ENCODE measurements at places on chromosomes 2 and 18. TPM values are rescaled to one million over a fixed set of nuclear protein-coding genes. Genes with fewer than 3 reads are reported as not detected.

DNA sequence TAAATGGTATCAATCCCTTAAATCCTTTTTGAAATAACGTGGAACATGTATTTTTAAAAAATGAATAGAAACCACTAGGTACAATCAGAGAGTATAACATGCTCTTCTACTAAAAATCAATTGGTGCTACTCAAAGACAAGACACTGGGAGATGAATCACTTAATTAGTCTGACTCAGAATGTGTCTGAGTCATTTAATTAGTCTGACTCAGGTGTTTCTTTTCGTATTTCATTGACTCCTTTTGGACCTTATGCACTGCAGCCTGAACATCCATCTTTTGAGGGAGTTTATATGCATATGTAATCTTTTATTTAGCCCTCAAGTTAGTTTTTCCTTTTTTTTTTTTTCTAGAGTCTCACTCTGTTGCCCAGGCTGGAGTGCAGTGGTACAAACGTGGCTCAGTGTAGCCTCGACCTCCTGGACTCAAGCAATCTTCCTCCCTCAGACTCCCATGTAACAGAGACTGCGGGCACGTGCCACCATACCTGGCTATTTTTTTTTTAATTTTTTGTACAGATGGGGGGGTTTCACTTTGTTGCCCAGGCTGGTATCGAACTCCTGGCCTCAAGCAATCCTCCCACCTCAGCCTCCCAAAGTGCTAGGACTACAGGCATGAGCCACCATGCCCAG is 26.5 kb downstream of the PPP4R3B start:
- DNase-seq, result no peak

DNA sequence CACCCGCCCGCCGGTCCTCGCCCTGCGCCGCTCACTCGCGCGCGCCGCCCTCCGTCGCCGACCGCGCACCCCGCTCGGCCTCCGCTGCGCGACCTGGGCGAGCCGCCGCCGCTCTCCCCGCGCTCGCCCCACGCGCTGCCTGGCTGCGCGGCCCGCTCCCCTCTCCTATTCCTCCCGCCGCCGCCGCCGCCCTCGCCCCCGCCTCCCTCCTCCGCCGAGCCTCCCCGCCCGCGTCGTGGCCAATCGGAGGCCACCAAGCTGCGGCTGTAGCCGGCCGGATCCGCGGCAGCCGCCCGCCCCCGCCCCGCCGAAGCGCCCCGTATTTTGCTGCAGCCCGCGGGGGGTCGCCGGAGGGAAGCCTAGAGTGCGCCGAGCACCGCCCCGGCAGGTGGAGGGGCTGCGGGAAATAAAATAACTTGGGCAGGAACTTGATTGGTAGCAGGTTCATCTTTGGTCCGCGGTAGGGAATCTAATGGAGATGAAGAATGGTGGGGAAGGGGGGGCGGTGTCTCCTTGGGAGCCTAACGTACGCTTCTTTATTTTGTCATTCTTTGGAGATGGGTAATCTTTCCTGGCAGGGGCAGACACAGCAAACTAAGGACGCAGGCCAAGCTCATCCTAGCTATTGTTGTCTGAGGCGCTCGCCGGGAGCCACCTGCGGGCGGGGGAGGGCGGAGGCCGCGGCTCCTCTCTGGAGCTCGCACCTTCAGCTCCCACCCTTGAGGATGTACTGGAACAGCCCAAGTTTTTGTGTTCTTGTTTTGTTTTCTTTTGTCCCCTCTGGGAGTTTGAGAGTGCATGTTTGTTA is 1.1 kb upstream of the CDH2 start:
- DNase-seq, result peak; percentile 83

- DNase-seq, result no peak
These were observed 113.2 kb upstream of the SATB2 start for GRCh38 chr2:199570934-199571333.

DNA sequence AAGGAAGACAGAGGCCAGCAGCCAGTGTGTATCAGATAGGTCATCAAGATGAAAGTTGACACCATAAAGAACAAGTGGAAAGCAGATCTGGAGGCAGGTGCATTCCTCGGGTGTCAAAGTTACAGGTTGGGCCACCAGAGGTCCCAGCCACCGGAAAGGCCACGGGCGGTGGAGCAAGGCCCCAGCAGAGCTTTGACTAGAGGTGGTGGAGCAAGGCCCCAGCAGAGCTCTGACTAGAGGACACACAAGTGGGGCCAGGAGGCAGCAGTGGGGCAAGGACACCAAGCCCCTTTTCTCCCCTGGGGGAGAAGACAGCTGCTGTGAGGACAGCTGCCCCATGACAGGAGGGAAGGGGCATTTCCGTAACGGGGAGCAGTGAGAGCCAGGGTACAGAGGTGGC is 115.1 kb downstream of the GYPC start:
- no peak for DNase-seq

GRCh38 chr2:4358837-4359236 is 655.5 kb downstream of the DCDC2C start:
- DNase-seq, result no peak

GRCh38 chr18:14921547-14921946 is 173.6 kb downstream of the ANKRD30B start:
- no peak for DNase-seq

DNA sequence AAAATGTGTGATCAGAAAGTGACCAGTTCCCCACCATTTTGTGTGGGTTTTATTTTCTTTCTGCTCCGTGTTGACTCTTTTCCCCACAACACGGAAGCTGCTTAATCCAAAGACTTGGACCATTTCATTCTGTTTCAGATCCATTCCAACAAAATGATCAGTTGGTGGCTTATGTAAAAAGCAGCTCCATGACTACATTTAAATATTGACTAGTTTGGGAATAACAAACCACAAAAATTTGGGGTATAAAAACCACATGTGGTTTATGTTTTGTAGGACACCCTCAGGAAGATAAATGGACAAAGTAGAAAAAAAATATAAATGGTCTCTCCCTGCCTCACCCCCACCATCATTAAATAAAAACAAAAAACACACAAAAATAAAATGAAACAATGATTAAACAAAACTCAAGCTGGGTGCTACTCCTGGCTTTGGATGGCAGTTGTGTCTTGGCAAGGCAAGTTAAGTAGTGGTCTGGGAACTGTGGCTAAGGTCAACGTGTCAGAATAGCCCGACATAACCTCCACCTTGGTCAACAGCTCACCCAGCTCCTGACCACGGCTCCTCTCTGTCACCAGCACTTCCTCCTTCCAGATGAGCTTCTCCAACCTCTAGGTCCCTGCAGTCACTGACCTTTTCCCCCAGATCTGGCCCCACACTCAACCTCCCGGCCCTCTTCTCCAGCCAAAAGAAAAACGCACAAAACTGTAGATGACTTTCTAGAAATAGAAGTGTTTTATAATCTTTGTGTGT is 12.8 kb upstream of the WIPF1 start:
- DNase-seq, result no peak

- no peak for DNase-seq
These were observed 41.5 kb downstream of the SRSF7 start for GRCh38 chr2:38709567-38710194.

GRCh38 chr2:193272011-193272410 is 1077.3 kb upstream of the TMEFF2 start:
- no peak for DNase-seq

C2orf81 gene
- 2.4 TPM for total RNA-seq

DNA sequence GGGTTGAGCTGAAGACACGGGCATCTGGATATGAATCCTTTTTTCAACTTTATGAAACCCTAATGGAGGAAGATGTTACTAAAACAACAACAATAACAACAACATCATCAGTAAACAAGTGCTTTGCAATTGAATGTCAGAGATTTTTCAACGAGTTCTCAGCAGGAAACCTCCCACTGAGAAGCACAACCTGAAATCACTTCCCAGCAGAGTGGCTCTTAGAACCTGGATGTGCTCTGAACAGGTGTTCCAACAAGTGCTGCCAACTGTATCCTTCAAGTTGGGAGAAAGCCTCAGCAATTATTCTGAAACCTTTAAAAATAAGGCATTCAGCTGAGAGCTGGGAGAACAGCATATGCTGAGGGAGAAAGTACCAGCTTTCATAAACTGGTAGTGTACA is 1622.7 kb upstream of the CELF4 start:
- peak; percentile 33 for DNase-seq

DNA sequence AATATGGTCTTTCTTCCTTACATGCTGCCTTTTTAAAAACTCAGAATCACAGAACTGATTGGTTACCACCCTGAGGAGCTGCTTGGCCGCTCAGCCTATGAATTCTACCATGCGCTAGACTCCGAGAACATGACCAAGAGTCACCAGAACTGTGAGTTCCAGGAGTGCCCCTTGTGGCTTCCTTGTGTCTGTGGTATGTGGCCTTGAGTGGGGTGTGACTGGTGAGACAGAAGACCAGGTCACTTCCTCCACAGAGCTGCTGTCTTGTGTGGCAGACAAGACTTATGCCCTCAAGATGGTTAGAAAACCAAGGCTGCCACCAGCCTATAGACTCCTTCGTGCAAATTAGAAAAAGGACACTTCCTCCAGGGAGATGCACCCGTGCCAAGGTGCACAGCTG is 72.6 kb downstream of the EPAS1 start:
- no peak for DNase-seq

- DNase-seq, result no peak
These were observed 37.5 kb downstream of the PAX8 start for GRCh38 chr2:113240915-113241911.

DNA sequence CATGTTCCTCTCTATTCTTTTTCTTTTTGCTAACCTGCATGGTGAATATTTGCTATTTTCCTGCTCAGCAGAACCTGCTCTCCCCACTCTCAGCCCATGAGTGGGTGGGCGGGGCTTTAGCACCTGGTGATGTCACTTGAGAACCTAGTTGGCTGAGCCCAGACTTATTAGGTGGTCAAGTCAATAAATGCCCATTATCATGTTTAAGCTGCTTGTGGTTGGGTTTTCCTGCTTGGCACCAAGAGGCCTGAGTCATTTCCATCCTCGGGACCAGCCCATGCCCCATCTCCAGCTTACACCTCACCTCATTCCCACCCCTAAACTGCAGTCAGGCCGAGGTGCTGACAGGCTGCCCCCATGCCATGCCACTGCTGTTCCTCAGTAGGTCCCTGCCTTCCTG is 226.6 kb downstream of the ANKRD30B start:
- DNase-seq, result no peak

- DNase-seq, result no peak
These were observed 33.3 kb downstream of the NIF3L1 start for GRCh38 chr2:200922439-200922838.

- DNase-seq, result no peak
These were observed 134.0 kb downstream of the HDAC4 start for GRCh38 chr2:239266779-239267287.

MATN3 gene
- 13.5 TPM for total RNA-seq

PRKAG3 gene
- not detected for total RNA-seq

- DNase-seq, result no peak
These were observed 32.9 kb downstream of the OSBPL6 start for GRCh38 chr2:178227187-178227586.

- DNase-seq, result no peak
These were observed 123.6 kb downstream of the LRATD1 start for GRCh38 chr2:14756122-14756541.

MXD1 gene
- 3.7 TPM for total RNA-seq

DNA sequence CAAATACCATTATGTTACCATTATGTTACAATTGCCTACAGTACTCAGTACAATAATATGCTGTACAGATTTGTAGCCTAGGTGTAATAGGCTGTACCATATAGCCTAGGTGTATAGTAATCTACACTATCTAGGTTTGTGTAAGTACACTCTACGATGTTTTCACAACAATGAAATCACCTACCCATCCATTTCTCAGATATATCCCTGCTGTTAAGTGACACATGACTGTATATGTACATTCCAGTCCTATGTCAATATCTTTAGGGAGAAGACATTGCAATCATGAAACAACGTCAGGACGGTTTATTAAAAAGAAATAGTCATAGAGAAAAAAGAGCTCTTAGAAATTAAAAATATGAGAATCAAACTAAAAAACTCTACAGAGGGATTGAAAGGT is 119.0 kb upstream of the CDC42EP3 start:
- DNase-seq, result no peak

Data from H9 (cell line).